ENCODE measurements at places on chromosomes 5 and 9. TPM values are rescaled to one million over a fixed set of nuclear protein-coding genes. Genes with fewer than 3 reads are reported as not detected.

Gene PPP1R26
- 11.6 TPM for total RNA-seq

Gene LMX1B
- not detected for total RNA-seq

DNA sequence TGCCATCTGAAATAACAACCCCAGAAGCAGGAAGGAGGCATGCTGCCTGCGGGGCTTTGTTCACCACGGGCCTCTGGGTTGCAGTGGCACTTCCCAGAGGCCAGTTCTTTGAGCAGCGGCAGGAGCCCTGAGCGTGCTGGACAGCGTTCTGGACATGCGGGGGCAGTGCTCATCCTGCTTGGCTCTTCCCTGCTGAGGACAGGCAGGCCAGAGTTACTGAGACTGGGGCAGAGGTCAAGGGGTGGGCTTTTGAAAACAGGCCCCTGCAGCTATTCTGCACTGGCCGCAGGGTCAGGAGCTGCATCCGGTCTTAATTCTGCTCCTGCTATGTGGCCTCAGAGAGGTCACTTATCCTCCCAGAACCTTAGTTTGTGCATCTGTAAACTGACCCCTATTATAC, 258.6 kb downstream of the FSTL4 start:
- DNase-seq: no peak

DNA sequence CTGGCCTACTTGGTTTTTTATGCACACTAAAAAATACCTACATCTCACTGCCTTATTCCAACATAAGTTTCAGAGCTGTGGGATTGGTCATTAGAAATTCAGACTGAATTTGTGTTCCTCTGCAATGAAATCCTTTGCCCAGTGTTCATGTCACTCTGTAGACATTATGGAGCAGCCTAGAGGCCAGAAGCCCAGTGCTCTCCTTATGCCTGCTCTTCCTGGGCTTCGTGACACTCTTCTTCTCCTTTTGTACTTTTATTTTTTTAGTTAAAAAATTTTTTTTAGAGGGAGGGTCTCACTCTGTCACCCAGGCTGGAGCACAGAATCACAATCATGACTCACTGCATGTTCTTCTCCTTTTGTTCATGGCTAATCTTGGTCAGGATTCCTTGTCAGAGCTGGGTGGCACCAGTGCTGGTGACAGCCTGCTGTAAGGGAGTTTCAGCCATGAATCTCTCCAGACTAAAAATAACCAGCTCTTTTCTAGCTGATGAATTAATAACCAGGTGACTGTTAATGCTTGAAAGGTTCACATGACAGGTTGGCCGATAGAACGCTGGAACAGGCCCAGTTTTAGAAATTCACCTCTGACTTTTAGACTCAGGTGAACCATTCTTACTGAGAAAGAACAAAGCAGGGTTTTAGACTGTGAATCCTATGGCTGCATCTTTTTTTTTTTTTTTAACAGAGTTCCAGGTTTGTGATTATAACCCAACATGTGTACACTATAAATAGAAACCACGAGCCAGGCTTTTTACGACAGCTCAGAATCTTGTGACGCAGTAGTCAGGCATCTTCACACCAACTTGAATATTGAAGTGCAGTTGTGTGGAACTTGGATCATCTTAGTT, 34.1 kb upstream of the C5orf47 start:
- no peak for DNase-seq

DNA sequence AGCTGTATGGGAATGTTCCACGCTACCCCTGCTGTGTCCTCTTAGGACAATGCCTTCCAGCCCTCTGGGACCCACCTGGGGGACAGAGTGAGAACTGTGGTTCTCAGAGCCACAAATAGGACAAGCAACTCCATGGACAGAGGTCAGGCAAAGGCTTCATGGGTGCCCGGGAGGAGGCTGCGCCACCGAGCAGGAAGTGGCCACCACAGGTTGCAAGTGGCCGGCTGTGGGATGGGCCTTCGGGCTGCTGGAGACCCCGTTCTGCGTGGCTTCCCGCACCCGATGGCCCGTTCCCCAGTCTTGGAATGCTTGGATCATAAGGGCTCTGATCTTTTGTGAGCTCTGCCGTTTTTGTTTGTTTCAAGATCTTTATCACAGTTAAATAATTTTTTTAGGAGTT, 118.8 kb downstream of the BOD1 start:
- no peak for DNase-seq

DNA sequence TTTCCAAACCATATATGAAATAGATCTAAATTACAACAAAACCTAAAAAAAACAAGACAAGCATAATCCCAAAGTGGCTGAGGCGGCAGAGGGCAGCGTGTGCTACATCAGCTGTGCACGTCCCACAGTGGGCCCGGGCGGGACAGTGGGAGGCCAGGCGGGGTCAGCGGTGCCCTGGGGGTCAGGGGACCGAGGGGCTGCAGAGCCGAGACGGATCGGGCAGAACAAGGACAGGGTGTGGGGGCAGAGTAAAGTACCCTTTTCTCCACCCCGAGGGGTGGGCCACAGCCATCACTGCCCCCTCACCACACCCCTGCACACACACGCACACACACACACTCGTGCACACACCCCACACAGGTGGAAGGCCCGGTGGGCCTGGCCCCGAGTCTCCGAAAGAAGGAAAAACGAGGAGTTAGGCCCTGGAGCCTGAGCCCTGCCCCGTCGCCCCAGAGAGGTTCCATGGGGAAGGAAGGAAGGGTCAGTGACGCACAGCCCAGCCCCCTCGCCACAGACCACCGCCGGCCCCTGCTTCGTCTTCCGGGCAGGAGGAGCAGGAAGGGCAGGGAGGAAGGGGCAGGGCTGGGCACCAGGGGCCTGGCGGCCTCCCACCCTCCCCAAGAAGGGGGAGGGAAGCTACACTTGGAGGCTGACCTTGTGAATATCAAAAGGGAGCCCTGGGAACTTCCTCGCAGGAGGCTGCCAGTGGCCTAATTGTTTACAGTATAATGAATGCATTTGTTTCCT, 49.6 kb upstream of the UBAC1 start:
- DNase-seq: no peak
